ENCODE measurements at places on chromosomes 6 and 20. TPM values are rescaled to one million over a fixed set of nuclear protein-coding genes. Genes with fewer than 3 reads are reported as not detected.

COMMD7 gene
- 38.0 TPM for total RNA-seq

AIF1 gene
- total RNA-seq, result 60.1 TPM

TMEM244 gene
- total RNA-seq, result not detected

OXT gene
- 1.5 TPM for total RNA-seq

OR2J3 gene
- not detected for total RNA-seq

EDN1 gene
- 7.5 TPM for total RNA-seq

ECT2L gene
- not detected for total RNA-seq

TSPO2 gene
- not detected for total RNA-seq

KIAA1755 gene
- total RNA-seq, result 5.6 TPM

AK9 gene
- 7.4 TPM for total RNA-seq

DNA sequence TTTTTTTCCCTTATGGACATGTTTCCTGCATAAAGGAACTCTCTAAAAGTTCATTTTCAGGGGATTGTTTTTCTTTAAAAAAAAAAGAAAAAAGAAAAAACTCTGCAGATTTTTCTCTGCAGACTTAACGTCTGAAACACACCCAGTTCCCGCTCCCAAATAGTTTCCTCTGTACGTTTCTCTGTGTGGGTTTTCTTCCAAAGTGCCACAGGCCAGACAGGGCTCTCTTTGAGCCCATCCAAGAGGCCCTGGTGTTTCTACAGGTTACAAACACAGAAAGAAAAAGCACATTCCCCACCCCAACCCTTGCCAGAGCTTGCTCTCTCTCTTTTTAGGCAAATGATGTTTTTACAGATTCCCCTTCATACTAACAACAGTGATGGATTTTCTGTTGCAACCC, 258.6 kb downstream of the FNDC1 start:
- no peak for DNase-seq

DNA sequence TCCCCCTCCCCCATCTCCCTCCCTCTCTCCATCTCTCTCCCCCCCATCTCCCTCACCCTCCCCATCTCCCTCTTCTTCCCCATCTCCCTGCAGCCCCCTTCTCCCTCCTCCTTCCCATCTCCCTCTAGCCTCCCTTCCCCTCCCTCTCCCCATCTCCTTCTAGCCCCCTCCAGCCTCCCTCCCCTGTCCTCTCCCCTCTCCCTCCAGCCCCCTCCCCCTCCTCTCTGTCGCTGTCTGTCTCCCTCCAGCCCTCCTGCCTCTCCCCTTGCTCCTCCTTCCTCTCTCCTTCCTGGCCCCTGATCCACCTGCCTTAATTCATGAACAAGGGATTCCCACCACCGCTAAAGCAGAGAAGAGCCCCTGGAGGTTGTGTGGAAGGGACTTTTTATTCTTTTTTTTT, 26.9 kb upstream of the CHMP4B start:
- no peak for DNase-seq

GRCh38 chr20:32072168-32072750, 20.2 kb downstream of the HCK start:
- DNase-seq, result no peak

DNA sequence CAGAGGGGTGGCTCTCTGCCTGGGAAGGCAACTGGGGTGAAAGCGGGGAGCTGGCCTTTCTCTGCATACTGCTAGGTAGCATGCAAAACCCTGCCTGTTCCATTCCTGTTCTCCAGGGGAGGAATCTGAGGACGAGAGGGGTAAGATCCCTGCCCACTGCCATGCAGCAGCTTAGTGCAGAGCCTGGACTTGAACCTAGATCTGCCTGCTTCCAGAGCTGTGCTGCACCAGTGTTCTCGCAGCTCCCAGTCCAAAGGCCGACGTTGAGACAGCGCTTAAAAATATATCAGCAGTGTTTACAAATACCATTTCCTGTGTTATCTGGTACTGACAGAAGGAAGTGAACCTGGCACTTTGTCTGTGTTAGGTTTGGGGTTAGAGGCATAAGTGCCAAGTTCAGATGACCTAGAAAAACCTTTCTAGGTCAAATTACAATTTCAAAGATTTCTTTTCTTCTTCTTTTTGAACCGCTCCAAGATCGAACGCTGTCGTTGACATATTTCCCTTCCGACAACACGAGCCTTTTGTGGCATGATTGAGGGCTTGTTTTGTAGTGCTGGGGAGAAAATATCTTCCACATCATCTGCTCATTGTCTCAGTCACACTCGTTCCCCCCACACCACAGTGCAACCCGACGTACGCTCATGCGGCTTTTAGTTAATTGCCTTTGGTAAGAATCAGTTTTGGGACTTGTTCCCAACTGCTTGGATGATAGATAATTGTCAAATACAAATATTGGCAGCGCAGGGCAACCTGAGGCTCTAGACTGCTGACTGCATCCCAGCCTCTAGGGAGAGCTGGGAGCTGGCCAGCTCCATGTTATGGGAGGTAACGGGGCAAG, 44.6 kb downstream of the TOX2 start:
- no peak for DNase-seq

DNA sequence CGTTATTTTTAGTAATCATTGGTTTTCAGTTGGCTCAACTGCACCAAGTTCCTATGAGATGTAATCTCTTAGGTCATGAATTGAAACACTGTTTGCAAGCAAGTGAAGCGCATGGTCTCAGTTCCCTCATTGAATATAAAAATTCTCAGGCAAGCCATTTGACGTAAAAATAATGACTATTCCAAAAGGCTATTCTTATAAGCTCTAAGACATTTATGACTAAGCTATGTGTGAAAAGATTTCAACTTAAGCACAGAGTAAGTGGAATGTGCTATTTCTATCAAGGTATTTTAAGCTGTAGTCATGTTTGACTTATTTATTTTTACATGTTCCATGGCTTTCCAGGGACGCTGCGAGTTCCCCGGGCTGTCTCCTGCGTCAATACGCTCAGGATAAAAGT, 248.5 kb downstream of the THBS2 start:
- DNase-seq, result no peak

GRCh38 chr6:133502441-133503335, 261.5 kb downstream of the EYA4 start:
- DNase-seq, result no peak

DNA sequence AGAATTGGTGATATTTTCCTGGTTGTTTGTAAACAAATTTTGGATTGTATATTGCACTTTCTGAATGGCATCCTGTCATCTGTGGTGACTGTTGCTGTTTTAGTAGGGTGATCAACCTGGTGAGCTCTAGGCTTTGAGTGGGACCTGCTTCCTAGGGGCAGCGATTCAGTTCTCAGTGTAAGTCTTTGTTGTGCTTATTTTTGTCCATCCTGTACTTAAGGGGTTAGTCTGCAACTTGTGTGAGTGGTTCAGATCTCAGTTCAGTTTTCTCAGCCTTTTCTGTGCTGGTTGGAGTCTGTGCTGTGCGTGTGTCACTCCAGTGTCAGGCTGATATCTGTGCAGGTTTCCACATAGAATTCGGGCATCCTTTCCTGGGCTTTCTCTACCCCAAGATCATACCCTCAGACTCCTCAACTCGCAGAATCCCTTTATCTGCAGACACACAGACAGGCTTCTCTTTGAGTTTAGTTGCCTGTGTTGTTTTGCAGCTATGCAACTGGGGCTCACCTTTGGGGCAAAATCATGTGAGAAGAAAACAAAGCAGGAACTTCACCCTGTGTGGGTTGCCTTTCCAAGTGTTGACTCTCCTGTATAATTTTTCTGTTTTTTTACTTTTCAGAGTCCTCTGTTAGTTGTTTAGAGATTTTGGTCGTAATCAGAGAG, 177.7 kb downstream of the FARS2 start:
- no peak for DNase-seq

DNA sequence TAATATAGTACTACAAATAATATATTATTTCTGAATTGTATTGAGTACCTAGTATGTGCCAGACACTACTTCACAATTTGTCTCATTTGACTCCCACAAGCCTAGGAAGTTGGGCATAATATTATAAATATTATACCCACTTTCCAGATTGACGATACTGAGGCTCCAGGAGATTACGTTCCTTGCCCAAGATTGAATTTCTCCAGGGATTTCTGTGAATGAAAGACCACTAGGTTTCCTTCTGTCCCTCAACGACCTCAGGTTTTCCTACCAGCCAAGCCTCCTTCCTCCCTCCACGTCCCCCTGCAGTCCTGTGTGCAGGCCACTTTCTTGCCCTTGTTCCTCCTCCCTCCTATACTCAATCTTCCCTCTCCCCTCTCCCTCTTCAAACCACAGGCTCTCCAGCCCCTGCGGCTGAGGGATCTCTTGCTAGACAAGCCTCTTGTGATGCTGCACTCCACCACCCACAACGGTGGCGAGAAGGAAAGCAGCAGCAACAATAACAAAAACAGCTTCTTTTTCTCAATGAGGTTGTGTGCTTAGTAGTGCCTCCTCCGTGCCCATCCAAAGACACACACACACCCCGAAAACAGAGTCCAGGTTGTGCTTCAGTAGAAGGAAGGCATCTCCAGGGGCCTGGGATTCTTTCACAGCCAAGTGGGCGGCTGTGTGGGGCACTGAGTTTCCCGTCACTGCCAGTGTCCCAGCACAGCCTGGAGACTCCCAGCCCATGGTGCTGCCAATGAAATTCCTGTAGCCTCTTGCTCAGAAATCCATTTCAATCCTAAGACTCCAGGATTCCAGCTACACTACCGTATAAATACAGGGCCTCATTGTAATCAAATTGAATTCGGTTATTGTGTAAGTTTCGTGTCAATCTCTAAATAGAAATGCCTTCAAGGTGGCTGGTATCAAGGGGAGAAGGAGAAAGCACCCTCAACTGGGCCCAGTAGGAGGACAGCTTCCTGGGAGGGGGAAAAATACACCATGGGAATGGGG, 94.4 kb downstream of the NCR2 start:
- DNase-seq, result no peak

- no peak for DNase-seq
Observed at GRCh38 chr6:111792914-111793700, 80.1 kb downstream of the FYN start.

- DNase-seq, result no peak
Observed at GRCh38 chr6:30735668-30736314, 6.7 kb downstream of the FLOT1 start.

- no peak for DNase-seq
Observed at GRCh38 chr6:117568831-117569410, 33.4 kb downstream of the GOPC start.

GRCh38 chr20:38412877-38413577, 22.1 kb downstream of the SNHG17 start:
- DNase-seq, result no peak

DNA sequence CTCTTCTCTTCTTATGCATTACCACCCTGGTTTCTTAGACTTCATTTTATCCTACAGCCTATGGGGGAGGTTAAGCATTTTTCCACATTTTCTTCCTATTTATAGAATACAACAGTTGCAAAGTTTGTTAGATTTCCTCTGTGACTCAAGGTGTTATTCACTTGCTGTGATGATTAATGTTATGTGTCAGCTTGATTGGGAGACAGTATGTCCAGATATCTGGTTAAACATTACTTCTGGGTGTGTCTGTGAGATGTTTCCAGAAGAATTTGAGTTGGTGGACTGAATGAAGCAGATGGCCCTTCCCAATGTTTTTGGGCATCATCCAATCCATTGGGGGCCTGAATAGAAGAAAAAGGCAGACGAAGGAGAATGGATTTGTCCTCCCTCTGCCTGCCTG, 131.3 kb downstream of the C6orf118 start:
- no peak for DNase-seq

GRCh38 chr20:20192366-20192765, 140.0 kb downstream of the CFAP61 start:
- no peak for DNase-seq

- DNase-seq, result no peak
Observed at GRCh38 chr6:68339488-68340131, 295.5 kb upstream of the ADGRB3 start.

- no peak for DNase-seq
Observed at GRCh38 chr6:15114061-15114460, 131.8 kb upstream of the JARID2 start.

GRCh38 chr6:127938701-127939100, 37.8 kb upstream of the THEMIS start:
- no peak for DNase-seq

- DNase-seq, result no peak
Observed at GRCh38 chr6:89817481-89817880, 2.1 kb downstream of the MDN1 start.

DNA sequence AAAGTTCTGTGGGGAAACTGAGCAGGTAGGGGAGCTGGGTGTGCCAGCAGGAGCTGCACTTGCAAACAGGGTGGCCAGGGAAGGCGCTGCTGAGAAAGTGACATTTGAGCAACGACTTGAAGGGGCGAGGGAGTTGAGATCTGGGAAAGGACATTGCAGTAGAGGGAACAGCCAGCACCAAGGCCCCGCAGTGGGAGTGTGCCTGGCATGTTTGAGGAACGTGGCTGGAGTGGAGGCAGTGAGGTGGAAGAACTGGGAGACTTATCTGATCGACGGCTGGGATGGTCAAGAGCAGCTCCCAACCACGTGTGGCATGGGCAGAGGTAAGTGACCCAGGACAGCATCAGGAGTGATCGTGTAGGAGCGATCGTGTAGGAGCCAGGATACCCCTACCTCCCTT, 77.3 kb downstream of the TOX2 start:
- DNase-seq, result no peak

- DNase-seq, result no peak
Observed at GRCh38 chr6:516213-516612, 124.7 kb downstream of the IRF4 start.

Measured in mesenteric fat pad (tissue), 1 donor.